ENCODE measurements at places on chromosomes 2 and 18.

GRCh38 chr18:48179001-48179400 is 230.2 kb downstream of the ZBTB7C start:
- DNase-seq: no peak

- no peak for DNase-seq
Observed at GRCh38 chr2:43853141-43854081, 14.6 kb downstream of the ABCG8 start.

GRCh38 chr2:22692746-22693145 is 692.2 kb upstream of the KLHL29 start:
- no peak for DNase-seq

DNA sequence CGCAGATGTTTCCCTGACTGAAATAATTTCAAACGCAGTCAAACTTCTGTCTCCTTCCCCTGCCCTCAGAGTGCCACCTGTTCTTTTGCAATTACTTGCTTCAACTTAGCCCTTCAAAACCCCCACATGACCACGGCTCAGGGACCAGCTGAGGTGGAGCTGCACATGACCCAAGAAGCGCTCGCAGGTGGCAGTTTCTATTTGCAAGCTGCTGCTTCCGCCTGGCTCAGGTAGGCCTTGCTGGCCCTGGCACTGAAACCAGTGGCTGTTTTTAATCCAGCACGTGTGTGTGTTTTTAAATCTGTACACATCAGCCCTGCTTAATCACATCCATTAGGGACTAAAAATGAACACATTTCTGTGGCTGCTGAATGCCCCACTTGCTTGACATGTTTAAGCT is 95.3 kb downstream of the CCDC93 start:
- peak; percentile 43 for DNase-seq

DNA sequence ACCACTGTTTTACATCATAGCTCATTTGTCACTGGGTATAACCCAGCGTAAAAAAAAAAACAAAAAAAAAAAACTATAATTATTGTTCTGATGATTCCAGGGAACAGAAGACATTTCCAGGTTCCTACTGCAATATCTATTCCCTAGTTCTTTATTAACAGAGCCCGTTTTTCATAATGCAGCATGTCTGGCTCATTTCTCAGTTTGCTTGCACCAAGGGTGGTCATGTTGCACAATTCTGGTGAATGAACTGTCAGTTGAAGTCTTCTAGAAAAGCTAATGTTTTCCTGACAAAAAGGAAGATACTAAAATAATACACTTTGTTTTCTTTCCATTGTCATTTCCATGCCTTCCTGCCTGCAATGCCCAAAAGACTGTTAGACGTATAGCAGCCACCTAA is 180.1 kb downstream of the RDH14 start:
- no peak for DNase-seq

DNA sequence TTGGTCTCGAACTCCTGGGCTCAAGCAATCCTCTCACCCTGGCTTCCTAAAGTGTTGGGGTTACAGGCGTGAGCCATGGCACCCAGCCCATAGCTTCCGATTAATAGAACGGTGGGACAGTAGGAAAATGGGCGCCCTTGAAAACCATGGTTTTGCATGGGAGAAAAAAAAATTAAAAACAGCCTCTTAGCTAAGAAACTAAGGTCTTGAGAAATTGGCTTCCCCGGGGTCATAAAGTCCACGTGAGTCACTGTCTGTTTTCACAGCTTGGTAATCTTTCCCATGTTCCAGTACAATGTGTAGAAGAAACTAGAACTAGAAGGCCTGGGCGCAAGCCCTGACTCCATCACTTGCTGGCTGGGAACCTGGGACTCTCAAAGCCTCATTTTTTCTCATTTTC is 20.7 kb downstream of the B3GNT2 start:
- DNase-seq: no peak

- no peak for DNase-seq
Observed at GRCh38 chr2:12151716-12152115, 405.3 kb downstream of the LPIN1 start.

DNA sequence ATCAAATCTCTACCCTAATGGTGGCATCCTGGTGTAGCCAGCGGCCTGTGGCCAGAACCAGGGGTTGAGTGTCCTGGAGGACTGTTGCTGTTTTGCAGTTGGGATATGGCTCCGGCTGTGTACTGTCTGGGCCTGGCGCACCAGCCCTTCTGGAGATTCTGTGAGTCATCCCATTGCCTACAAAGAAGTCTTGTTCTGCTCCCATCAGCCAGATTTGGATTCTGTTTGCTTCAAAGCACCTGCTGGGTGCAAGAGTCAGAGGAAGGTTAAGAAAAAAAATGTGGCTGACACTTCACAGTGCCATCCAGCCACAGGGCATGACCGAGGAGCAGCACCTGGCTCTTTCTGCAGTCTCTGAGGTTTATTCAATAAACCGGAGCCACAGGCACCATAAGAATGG is 41.0 kb upstream of the ASAP2 start:
- DNase-seq: no peak

DNA sequence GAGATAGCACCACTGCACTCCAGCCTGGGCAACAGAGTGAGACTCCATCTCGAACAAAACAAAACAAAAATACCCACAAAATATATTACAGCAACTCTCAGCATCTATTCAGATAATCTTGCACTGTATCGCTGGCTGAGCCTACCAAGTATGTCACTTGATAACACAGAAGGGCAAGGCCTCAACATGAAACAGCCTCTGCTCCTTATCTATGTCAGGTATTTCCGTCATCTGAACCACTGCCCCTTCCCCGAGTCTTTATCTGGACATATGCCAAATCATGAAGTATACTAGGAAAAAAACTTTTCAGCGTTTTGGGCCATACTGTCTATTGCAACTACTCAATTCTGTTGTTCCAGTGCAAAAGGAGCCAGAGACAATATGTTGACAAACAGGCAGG is 17.7 kb downstream of the PDIA6 start:
- no peak for DNase-seq

DNA sequence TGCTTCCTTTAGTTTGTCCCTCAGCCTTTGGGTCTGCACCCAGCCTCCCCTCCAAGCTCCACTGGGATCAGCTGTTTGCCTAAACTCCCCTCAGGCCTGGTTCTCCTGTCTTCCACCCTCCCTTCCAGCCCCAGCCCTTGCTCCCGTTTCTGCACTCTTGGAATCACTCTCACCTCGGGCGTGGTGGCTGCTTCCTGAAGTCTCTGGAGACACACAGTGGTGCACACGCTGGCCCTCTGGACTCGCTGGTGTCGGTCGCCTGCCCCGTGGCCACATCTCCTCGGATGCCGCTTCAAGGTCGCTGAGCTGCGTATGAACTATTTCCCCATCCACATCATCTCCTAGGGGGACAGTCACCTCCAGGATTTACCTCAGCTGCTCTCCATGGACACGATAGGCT is 46.3 kb downstream of the PSMG2 start:
- no peak for DNase-seq
